ENCODE measurements at places on chromosomes 4 and X. TPM values are rescaled to one million over a fixed set of nuclear protein-coding genes. Genes with fewer than 3 reads are reported as not detected.

- no peaks in the 10 kb centered on the region for H3K27me3 ChIP-seq
- DNase-seq: no peak
- no peaks in the 10 kb centered on the region for H3K4me1 ChIP-seq
These were observed 100.4 kb downstream of the HMX1 start for GRCh38 chr4:8771258-8771590.

DNA sequence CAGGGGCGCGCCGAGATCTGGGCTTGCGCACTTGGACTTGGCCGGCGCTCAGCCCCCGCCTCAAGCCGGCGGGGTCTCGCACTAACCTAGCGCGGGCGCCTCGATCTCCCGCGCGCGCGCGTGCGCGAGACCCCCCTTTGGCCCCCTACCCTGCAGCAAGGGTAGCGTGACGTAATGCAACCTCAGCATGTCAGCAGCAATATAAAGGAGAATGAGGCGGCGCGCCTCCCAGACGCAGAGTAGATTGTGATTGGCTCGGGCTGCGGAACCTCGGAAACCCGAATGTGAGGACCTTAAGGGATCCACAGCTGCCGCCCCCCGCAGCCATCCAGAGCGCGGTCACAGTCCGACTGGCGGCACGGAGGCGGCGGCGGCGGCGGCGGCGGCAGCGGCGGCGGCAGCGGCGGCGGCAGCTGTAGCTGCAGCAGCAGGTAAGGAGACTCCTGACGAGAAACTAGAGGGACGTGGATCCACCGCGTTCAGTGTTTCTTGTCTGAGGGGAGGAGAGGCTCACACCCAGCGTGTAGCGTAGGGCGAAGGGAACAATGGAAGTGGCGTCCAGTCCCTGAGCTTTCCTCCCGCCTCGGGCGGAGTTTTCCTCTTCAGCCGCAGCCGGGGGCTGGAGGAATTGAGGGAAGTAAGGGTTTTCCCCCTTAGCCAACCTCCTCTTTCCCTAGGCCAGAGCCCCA lies at the start of the genes SATL1 and ZNF711:
Gene SATL1 (minus strand): TSS at position 19 of the 689 bp plus-strand sequence. CDS start 134,811 bp downstream, outside the sequence.
Gene ZNF711 (plus strand): TSS at position 231 of the 689 bp plus-strand sequence. CDS start 3,582 bp downstream, outside the sequence.
- H3K4me3 ChIP-seq: peak within 1 kb of the TSS; percentile 36
- H3K36me3 ChIP-seq: no peaks in the 10 kb centered on the region
- H3K4me1 ChIP-seq: no peaks in the 10 kb centered on the region
- peak; percentile 45 for DNase-seq
- no peaks in the 10 kb centered on the region for H3K27me3 ChIP-seq
- H3K27ac ChIP-seq: no peak within 1 kb of the TSS

DNA sequence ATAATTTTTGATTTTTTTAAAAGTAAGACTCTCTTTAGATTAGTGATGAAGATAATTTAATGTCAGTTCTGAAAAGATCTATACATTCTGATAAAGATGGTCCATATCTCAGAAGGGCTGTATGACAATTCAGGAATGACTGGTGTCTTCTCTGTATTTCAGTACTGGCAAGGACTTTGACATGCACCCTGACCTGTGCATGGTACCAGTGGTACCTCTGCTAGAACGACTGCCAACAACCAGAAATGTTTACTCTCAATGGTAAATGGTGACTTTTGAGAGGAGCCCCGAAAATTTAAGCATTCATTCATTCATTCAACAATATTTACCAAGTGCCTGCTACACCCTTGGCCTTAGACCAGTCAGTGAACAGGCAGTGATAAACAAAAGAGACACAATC lies 4.8 kb downstream of the NR3C2 start:
- DNase-seq: no peak
- no peaks in the 10 kb centered on the region for H3K36me3 ChIP-seq
- H3K4me1 ChIP-seq: no peaks in the 10 kb centered on the region
- H3K4me3 ChIP-seq: no peak overlapping the region
- no peak overlapping the region for H3K27ac ChIP-seq

GRCh38 chr4:103306870-103307375 lies 108.8 kb upstream of the CENPE start:
- H3K4me1 ChIP-seq: no peaks in the 10 kb centered on the region
- DNase-seq: peak; percentile 22
- no peak overlapping the region for H3K4me3 ChIP-seq
- H3K27me3 ChIP-seq: no peaks in the 10 kb centered on the region

DNA sequence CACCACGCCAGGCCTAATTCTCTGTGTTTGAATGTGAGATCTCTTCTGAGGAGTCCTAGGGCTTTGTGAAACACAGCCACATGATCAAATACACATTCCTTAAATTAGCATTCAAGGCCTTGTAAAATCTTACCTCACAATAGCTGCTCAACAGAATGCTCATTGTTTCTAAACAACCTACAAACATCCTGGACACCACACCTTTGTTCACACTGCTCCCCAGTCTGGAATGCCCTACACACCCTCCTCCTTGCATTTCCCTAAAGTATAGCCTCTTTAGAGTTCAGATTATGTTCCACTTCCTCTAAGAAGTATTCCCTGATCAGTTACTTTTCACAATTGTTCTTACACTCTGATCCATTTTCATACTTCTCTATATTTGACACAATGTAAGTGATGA lies 110.6 kb downstream of the AGTR2 start:
- peak; percentile 26 for DNase-seq
- no peaks in the 10 kb centered on the region for H3K4me1 ChIP-seq
- no peaks in the 10 kb centered on the region for H3K36me3 ChIP-seq
- H3K4me3 ChIP-seq: no peak overlapping the region
- H3K27ac ChIP-seq: peak overlapping the region; percentile 1

GRCh38 chr4:40992472-40993295 lies 221.7 kb downstream of the APBB2 start:
- H3K27me3 ChIP-seq: no peaks in the 10 kb centered on the region
- H3K4me3 ChIP-seq: no peak overlapping the region
- H3K36me3 ChIP-seq: no peaks in the 10 kb centered on the region
- DNase-seq: no peak

DNA sequence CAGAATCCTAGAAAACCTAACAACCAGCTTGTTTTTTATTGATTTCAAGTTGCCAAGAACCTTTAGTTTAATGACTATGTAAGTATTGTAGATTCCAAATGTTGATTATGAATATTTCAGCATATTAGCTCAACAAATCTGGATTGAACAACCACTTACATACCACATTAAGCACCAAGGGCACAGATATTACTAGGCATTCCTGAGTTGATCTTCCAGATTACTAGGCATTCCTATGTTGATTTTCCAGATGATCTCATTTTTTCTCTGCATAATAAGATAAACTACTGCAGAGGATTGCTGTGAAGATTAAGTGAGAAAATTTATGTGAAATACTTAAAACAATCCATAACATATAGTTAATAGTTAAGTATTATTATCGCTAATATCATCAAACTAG lies 17.4 kb upstream of the DCAF8L1 start:
- DNase-seq: no peak
- no peak overlapping the region for H3K4me3 ChIP-seq
- no peak overlapping the region for H3K27ac ChIP-seq
- H3K27me3 ChIP-seq: no peaks in the 10 kb centered on the region
- no peaks in the 10 kb centered on the region for H3K36me3 ChIP-seq

Gene UGT2A1
- total RNA-seq: not detected

Gene TRAM1L1
- 0.27 TPM for total RNA-seq

Gene TLR2
- total RNA-seq: 2.0 TPM

DNA sequence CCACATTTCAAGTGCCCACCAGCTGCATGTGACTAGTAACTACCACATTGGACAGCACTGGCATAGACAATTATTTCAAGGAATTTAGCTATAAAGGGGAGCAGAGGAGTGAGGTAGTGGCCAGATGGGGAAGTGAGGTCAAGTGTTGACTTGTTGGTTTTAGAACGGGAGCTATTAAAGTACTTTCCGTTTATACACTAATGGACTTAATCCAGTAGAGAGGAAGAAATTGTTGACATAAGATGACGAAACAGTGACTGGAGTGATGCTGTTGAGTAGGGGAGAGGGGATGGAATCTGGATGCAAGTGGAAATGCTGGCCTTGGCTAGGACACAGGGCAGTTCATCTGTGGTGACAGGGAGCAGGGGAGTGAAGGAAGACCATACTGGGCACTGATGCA lies 154.4 kb downstream of the AMMECR1 start:
- H3K27ac ChIP-seq: no peak overlapping the region
- no peak overlapping the region for H3K4me3 ChIP-seq
- no peaks in the 10 kb centered on the region for H3K36me3 ChIP-seq
- no peaks in the 10 kb centered on the region for H3K4me1 ChIP-seq
- DNase-seq: no peak
- H3K27me3 ChIP-seq: no peaks in the 10 kb centered on the region

GRCh38 chrX:68746988-68747387 lies 81.8 kb upstream of the EFNB1 start:
- H3K4me1 ChIP-seq: no peaks in the 10 kb centered on the region
- no peak overlapping the region for H3K27ac ChIP-seq
- H3K27me3 ChIP-seq: no peaks in the 10 kb centered on the region
- H3K4me3 ChIP-seq: no peak overlapping the region
- no peak for DNase-seq
- H3K36me3 ChIP-seq: no peaks in the 10 kb centered on the region

Gene COL25A1
- not detected for total RNA-seq

DNA sequence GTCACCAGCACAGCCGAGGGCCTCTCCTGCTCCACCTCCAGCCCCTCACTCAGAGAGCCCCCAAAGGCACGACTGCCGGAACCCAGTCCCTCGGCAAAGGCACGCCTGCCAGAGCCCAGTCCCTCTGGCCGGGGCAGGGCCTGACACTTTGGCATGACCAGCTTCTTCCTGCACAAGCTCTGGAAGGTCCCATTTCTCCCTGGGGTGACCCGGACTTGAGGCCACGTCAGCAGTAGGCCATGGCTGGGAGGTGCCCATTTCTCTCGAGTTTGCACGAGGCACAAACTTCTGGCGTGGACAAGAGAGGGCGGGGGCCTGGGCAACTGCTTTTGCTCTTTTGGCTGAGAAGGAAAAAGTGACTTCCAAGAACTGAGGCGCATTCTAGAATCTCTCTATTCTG lies 62.2 kb upstream of the GPR78 start:
- DNase-seq: no peak
- H3K27ac ChIP-seq: no peak overlapping the region
- H3K4me1 ChIP-seq: no peaks in the 10 kb centered on the region
- no peaks in the 10 kb centered on the region for H3K27me3 ChIP-seq

Gene SLITRK4
- 0.32 TPM for total RNA-seq

DNA sequence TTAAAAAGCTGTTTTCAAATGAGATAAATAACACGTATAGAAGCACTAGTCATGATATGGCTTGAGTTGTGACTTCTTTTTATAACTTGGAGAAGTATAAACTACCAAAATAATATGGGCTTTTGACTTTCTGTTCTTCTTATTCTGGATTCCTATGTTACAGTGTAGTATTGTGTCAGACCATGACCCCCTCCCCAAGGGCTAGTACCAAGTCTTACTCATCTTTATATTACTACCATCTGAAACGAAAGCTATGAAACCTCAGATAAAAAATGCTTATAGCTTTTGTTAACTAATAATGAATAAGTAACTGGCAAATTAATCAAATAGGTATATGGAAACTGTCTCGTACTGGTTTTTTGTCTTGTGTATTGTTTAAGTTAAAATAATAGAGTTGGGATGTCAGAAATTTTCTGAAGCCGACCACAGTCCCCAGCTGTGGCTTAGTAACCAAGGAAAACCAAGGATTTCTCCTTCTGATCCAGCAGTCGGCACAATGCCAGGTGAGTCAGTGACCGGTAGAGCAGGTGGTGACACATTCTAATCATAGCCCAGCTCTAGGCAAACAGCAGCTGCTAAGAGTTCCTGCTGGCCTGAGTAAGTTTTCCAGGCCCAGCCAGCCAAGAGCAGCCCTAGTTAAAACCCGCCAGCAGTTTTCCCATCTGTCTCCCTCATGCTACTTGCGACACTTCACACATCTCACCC lies 163.3 kb upstream of the PRDX4 start:
- no peak overlapping the region for H3K4me3 ChIP-seq
- H3K36me3 ChIP-seq: no peaks in the 10 kb centered on the region
- no peaks in the 10 kb centered on the region for H3K27me3 ChIP-seq
- no peak overlapping the region for H3K27ac ChIP-seq

Gene ARHGAP36
- total RNA-seq: not detected

Gene NPY1R
- total RNA-seq: 1.6 TPM

DNA sequence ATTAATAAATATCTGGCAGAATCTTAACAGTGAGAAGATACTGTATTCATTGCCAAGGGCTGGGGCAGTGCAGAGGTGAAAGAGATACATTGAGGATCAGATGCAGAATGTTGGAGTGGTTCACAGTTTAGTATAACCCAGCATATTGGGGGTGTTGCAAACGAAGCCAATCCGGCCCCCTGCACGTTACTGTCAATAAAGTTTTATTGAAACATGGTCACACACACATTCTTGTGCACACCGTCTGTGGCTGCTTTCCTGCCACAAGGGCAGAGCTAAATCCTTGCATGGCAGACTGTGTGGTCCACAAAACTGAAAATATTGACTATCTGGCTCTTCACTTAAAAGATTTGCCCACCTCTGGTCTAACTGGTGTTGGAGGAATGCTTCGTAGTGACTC lies 119.7 kb downstream of the SHOX start:
- no peaks in the 10 kb centered on the region for H3K4me1 ChIP-seq
- DNase-seq: no peak
- H3K4me3 ChIP-seq: no peak overlapping the region
- H3K36me3 ChIP-seq: no peaks in the 10 kb centered on the region
- no peak overlapping the region for H3K27ac ChIP-seq

DNA sequence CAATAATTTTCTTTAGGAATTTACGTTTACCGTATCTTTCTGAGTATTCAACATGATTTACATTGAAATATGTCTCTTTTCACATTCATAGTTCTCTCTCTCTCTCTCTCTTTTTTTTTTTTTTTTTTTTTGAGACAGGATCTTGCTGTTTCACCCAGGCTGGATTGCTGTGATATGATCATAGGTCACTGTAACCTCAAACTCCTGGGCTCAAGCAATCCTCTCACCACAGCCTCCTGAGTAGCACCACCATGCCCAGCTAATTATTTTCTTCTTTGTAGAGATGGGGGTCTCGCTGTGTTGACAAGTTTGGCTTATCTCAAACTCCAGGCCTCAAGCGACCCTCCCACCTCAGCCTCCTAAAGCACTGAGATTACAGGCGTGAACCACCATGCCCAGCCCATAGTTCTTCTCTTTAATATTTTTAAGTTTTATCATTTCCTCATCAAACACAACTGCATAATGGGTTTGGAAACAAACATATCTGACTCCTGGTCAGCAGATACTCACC lies 9.8 kb downstream of the SRP72 start:
- H3K36me3 ChIP-seq: peaks cover 23% of the 10 kb centered on the region
- H3K27me3 ChIP-seq: no peaks in the 10 kb centered on the region
- no peaks in the 10 kb centered on the region for H3K4me1 ChIP-seq
- DNase-seq: no peak
- H3K4me3 ChIP-seq: no peak overlapping the region

Gene TMPRSS11F
- not detected for total RNA-seq

- no peaks in the 10 kb centered on the region for H3K4me1 ChIP-seq
- no peaks in the 10 kb centered on the region for H3K36me3 ChIP-seq
- no peaks in the 10 kb centered on the region for H3K27me3 ChIP-seq
- H3K27ac ChIP-seq: no peak overlapping the region
- H3K4me3 ChIP-seq: no peak overlapping the region
- DNase-seq: no peak
These were observed 1125.5 kb downstream of the FAT4 start for GRCh38 chr4:126440297-126440696.

GRCh38 chrX:700936-701335 lies 70.3 kb downstream of the SHOX start:
- H3K36me3 ChIP-seq: no peaks in the 10 kb centered on the region
- no peak for DNase-seq
- H3K4me1 ChIP-seq: no peaks in the 10 kb centered on the region
- no peaks in the 10 kb centered on the region for H3K27me3 ChIP-seq
